ENCODE measurements at places on chromosomes 1 and 21. TPM values are rescaled to one million over a fixed set of nuclear protein-coding genes. Genes with fewer than 3 reads are reported as not detected.

DNA sequence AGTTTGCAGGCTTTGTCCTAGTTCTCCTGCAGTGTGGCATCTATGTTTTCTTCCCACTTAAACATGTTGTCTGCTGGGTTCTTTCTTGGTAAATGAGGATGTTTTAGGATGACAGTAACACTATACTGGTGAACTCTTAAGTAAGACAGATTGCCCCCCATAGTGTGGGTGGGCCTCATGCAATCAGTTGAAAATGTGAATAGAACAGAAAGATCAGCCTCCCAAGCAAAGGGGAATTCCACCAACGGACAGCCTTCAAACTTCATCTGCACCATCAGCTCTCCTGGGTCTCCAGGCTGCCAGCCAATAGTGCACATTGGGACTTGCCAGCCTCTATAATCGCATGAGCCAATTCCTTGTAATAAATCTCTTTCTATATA, 10.7 kb upstream of the TARBP1 start:
- no peak for DNase-seq

DNA sequence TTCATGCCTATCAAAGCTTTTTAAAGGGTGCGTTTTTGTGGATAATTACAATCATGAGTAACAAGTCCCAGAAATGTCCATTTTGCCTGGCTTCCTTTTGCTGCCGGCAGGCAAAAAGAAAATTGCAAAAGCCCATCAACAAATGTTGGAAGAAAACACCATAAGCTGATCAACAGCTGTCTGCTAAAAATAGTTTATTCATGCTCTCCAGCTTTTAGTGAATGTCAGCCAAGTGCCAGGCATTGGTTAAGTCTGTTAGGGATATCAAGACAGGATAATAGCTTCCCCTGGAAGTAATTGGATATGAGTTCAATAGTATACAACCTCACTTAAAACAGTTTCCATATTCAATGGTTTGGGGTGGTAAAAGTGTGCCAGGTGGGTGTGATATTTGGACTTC, 13.6 kb upstream of the AGMAT start:
- no peak for DNase-seq

- no peak for DNase-seq
Observed at GRCh38 chr21:45129189-45129923, 55.0 kb downstream of the ADARB1 start.

The ARHGEF2 gene
- 208 TPM for total RNA-seq

GRCh38 chr1:22503721-22504410, 52.2 kb downstream of the ZBTB40 start:
- DNase-seq = peak; percentile 25

DNA sequence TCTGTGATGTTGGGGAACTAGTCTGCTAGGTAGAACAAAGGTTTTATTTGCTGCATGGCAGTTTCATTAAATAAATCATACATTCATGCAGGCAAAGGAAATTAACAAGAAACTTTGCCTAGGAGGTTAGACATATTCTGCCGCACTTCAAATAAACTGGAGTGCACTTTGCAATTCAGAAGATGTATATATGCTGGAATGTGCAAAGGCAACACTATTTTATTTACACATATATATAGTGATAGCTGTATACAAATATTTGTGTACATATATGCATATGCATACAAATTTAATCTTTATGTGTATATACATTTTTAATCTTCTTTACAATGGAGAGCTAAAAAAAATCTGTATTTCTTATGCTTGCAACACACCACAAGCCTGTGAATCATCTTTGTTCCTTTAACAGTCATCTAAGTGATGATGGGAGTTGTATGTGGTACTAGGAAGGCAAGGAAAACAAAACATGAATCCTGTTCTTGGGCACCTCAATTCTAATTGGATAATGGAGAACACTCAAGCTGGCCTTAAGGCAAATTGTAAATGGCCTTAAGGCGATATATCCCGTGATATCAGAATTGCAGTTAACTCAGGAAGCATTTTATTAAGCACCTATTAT, 605.8 kb upstream of the CAMK1G start:
- DNase-seq = peak; percentile 44

The SLC1A7 gene
- 0.33 TPM for total RNA-seq

The SRGAP2B gene
- total RNA-seq = 48.8 TPM

The PTGER3 gene
- total RNA-seq = 1.5 TPM

The ERICH3 gene
- total RNA-seq = 0.17 TPM

- DNase-seq = peak; percentile 39
Observed at GRCh38 chr1:169879034-169879840, 14.5 kb downstream of the SCYL3 start.

DNA sequence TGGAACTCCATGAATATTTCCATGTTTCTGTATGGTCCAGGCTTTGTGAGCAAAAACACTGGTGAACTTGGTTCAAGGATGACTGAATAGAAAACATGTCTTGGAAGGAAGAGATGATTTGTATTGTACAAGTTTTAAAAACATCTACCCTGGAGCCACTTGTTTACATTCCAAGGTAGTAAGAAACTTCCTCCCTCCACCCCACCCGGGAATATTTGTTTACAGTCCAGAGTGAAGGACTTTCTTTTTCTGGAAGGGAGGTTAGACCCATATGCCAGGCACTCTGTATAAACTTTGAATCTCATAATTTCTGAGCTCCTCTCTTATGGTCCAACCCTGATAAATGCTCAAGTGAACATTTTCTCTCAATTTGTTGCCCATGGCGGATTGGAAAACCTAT, 323.3 kb upstream of the LYPLAL1 start:
- DNase-seq = peak; percentile 39

- DNase-seq = peak; percentile 33
Observed at GRCh38 chr1:228149406-228150119, at the start of gene GJC2. TSS of gene GJC2 (plus strand) at chr1:228149930. CDS start at chr1:228157759, 7,829 bp downstream.

The FCRL6 gene
- total RNA-seq = not detected

DNA sequence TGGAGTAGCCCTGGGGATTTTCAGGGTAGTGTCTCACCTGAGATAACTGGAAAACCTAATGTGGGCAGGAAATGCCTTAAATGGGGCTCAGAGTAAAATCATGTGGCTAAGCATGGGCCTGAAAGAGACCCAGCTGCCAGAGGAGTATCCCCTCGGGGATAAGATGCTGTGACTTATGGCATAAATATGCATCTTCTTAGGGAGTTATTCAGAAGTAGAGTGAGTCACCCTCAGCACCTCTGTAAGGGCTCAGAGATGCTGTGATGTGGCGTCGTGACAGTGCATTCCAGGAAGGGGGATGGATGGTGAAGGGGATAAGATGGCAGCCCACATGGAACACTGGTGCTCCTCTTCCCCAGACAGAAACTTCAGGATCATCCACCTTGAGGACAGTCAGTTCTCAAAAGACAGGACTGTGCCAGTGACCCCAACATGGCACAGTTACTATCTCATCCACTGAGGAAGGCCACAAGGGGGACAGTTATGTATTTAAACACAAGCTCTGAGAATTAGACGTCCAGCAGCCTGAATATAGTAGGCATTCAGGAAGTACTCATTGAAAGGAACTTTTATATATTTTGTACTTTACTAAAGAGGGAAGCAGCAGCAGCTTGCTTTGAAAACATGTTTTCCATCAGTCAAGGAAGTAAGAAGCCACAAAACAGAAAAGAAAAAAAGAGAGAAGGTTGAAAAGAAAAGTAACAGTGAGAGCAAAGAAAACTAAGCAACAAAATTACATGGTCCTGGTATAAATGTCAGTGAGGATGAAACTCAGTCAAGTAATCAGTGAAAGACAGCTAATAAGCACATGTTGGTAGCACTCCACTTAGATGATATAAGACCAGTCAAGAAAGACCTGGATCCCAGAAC, 8.3 kb downstream of the IL24 start:
- peak; percentile 71 for DNase-seq

- DNase-seq = no peak
Observed at GRCh38 chr1:85490270-85490985, 25.5 kb upstream of the DDAH1 start.

DNA sequence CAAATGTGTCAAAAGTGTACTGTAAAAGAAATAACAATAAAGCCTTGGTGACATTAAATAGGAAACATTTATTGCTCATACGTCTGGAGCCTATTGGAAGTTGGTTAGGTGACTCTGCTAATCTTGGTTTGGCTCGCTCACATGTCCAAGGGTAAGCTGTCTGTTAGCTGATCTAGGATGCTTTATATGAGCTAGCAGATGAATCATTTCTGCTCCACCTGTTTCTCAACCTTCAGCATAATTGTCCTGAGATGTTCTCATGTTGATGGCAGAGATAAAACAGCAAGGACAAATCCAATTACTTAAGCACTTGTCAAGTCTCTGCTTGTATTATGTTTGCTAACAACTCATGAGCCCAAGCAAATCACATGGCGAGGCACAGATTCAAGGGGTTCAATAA, 56.0 kb upstream of the CD53 start:
- DNase-seq = no peak

GRCh38 chr21:36719614-36720013, 20.7 kb downstream of the SIM2 start:
- no peak for DNase-seq

DNA sequence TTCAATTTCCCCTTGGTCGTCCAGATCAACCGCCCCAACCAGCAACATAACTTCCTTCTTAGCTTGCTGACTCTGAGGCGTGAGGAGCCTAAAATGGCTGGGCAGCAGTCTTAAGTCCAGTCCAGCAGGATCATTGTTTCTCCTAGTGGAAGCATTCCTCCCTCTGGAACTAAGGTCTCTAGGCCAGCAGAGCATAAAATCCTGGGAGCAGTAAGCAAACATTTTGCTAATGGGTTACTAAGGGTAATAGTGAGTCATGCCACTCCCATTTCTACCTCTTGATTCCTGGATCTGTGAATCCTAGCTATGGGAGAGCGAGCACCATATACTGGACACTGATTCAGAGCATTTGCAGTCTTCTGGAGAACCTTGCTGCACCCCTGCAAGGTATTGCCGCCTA, 59.9 kb downstream of the ADSS2 start:
- DNase-seq = peak; percentile 71

- peak; percentile 93 for DNase-seq
Observed at GRCh38 chr1:209354111-209354839, 229.2 kb upstream of the CAMK1G start.

DNA sequence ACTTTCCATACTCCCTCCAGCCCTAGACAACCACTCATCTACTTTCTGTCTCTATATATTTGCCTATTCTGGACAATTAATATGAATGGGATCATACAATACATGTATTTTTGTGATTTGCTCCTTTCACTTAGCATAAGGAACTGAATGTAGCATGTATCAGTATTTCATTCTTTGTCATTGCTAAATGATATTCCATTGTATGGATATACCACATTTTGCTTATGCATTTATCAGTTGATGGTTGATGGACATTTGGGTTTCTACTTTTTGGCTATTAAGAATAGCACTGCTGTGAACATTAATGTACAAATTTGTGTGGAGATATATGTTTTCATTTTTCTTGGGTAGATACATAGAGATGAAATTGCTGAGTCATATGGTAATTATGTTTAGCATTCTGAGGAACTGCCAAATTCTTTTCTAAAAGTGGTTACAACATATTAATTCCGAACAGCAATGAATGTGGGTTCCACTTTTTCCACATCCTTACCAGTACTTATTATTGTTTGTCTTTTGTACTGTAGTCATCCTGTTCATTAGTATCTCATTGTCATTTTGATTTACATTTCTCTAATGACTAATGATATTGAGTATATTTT, 121.0 kb downstream of the LRRC40 start:
- DNase-seq = peak; percentile 62

DNA sequence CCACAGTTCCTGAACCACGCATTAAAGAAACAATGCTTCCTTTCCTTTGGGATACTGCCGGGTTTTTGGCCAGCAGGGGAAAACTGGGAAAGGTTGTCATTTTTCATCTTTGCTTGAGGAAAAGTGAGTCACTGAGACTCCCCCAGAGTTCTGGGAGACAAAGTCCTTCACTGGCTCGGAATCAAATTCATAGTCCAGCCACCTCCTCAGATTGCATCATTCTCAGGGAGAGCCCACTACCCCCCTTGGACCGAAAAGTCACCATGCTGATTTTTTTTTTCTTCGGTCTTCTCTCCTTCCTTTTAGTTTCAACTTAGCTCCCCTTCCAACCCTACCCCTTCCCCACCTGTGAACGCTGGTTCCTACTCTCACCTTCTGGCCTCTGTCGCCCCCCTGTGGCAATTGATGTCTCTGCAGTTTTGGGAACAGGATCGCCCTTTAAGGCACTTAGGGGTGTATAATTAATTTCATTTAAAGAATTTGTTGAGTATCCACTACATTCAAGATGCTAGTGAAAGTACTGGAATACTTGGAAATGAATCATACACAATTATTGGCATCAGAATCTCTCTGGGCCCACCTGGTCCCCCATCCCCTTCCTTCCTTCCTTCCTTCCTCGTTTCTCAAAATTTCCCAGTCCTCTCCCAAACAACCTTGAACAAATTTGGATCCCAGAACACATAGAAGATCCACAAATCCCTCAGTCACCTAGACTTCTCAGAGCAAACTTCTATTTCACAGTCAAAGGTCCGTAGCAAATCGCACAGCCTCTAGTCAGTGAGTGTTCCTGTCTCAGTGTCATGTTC, 6.9 kb downstream of the ACKR1 start:
- DNase-seq = peak; percentile 18

The ZCCHC17 gene
- total RNA-seq = 30.0 TPM

DNA sequence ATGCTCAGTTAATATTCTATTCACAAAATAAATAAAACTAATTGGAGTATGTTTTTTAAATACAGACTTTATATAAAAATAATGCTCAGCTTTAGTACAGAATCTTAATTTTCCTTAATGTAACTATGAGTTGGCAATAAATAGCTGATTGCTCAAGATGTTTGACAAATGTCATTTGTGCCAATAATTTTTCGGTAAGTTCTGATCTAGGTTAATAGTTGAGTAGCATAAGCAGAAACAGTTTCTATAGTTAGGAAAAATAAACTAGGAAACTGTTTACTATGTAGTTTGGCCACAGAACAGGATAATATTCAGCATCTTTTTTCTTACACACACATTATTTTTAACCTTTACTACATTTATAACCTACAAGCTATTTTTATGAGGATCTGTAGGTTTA, 40.3 kb downstream of the KCTD3 start:
- no peak for DNase-seq

GRCh38 chr1:83095570-83095969, 903.4 kb downstream of the TTLL7 start:
- DNase-seq = no peak

DNA sequence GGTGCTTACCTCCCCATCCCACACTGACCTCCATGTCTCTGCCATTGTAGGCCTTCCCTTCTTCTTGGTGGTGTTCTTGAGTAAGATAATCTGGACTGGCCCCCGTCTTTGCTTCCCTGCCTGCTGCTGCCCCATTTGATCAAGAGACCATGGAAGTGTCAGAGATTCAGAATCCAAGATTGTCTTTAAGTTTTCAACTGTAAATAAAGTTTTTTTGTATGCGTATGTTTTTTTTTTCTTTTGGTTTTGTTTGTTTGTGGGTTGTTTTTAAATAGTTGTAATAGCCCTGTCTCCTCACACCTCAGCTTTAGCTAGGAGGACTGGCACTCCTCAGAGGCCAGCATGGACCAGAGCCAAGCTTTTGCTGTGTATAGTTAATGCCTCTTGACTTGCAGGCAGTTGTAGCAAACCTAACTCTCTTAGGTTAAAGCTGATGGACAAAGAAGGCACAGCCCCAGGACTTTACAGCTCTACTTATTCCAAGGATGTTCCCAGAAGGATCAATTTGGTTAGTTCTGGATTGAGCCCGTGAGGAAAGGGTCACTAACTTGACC, 5.6 kb upstream of the YBX1 start:
- no peak for DNase-seq

GRCh38 chr1:87030740-87031690, 116.6 kb downstream of the HS2ST1 start:
- no peak for DNase-seq

- no peak for DNase-seq
Observed at GRCh38 chr21:45056917-45057560, 17.3 kb upstream of the ADARB1 start.

All from fibroblast of lung (primary cell).